ENCODE measurements at places on chromosomes 2 and 18.
A peak's percentile ranks its signal among the peaks of the same experiment; 100 is the strongest.

- no peak for DNase-seq
These were observed 74.9 kb upstream of the TFCP2L1 start for GRCh38 chr2:121359716-121360565.

GRCh38 chr2:11597538-11598225 lies 63.8 kb downstream of the GREB1 start:
- no peak for DNase-seq

GRCh38 chr2:134718817-134719814 lies at the start of gene TMEM163:
TSS of gene TMEM163 (minus strand) at chr2:134719000.
- peak; percentile 51 for DNase-seq

GRCh38 chr2:162175714-162176113 lies 23.7 kb upstream of the GCG start:
- no peak for DNase-seq

DNA sequence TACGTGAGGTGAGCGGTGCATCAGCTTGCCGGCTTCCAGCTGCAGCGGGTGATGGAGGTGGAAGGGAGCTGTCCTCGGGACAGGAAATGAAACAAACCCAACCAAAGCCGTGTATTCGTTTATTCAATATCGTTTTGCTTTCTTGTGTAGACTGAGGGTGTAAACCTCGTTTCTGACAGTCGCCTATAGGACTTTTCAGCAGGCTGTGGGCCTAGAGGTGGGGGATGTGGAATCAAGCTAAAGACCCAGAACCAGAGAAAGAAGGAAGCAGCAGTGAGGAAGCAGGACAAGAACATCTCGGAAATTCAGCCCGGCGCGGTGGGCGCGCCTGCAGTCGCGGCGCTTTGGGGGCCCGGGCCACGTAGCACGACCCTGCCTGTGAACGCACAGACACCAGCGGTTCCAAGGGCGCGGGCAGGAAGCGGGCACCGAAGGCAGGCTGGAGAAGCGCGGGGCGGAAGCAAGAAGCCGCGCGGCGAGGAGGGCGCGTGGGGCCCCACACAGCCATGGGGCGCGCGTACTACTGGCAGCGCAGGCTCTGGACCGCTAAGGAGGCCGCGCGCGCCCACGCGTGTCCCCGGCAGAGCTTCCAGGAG lies 755 bp upstream of the ATP9B start:
- DNase-seq, result no peak

DNA sequence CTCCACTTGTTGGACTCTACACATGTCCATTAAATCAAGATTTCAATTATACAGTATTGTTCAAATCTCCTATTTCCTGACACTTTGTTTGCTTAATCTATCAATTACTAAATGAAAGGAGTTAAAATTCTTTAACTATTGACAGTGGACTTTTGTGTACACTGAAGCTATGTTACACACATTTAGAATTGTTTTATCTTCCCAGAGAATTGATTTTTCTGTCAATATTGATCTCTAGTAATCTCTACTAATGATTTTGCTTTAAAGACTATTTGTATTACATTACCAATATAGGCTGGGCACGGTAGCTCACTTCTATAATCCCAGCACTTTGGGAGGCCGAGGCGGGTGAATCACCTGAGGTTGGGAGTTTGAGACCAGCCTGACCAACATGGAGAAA lies 215.7 kb downstream of the WDPCP start:
- DNase-seq, result no peak

DNA sequence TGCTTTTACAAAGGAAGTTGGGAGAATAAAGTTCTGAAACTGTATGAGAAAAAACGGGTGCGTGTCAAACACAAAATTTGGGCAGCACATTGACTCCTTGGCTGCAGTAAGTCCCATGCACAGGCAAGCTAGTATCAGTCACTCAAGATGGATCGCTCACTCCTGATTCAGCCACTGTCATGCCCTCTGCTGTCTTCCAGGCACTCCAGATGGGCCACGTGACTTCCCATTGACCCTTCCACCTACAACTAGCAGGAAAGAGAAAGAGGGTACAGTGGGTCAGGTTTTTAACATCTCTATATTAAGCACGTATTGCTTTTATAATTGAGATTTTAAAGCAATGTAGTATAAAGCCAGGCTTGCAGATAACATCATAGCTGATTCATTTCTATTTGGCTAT lies 8.6 kb downstream of the ARHGEF33 start:
- DNase-seq, result no peak

DNA sequence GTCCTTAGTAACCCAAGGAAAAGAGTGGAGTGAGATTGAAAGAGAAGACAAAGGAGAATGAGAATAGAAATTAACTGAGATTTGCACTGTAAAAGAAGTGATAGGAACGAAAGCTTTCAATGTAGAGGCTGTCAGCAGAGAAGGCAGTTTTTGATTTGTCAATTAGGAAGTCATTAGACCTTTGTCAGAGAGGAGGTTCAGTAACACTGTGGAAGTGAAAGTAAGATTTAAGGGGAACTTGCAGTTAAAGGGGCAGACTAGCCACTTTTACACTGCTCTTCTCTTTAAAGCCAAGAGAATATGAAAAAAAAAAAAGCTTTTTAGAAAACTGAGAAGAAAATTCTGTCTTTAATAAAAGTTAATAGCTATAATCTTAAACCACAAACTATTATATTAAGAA lies 11.5 kb upstream of the KYNU start:
- DNase-seq, result peak; percentile 53

DNA sequence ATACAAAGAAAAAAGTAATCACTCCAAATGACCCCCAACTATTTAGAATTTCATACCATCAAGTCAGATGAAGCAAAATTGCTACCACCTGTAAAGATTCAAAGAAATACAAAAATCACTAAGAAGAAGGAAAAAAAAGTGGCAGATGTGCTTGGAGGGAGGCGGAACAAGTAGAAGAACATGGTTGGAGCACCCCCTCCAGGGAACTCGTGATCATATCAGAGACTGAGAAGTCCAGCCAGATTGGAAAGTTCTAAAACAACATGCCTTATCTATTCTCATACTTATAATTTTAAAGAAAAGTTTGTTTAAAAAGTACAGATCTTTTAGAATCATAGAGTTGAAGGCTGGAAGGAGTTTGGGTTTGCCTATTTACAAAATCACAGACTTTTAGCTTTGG lies 113.4 kb upstream of the CYP26B1 start:
- DNase-seq, result no peak

DNA sequence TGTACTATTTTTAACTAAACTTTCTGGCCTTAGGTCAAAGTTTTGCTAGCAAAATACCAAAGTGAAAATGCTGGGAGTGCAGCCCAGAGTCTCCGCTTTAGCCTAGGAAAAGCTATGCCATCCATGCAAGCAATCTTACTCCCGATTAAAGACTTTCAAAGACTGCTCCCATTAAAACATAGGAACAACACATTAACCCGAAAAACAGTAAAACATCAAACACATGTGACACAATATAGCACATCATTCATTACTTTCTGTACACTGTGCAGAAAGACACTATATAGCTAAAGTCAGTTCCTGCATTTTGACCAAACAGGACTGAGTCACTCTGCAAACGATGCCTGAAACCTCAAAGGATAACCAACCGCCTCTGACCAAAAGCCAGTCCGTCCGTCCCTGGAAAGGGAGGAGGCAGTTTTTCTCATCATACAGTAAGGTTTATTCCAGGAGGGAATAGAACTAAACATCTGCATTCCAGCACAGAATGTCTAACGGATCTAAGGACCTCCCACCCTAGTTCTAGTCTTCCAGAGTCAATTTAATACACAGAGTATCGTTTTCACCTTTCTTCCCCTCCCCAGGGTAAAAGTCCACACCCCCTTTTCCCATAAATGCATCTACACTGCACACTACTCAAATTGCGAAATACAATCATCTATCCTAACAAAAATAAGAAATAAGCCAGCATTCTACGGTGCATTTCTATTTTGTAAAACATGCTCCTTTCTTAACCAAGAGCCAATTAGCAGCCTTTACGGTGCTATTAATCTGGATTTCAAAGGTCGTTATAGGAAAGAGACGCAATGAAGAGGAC lies 1.7 kb downstream of the ROCK2 start:
- peak; percentile 42 for DNase-seq

DNA sequence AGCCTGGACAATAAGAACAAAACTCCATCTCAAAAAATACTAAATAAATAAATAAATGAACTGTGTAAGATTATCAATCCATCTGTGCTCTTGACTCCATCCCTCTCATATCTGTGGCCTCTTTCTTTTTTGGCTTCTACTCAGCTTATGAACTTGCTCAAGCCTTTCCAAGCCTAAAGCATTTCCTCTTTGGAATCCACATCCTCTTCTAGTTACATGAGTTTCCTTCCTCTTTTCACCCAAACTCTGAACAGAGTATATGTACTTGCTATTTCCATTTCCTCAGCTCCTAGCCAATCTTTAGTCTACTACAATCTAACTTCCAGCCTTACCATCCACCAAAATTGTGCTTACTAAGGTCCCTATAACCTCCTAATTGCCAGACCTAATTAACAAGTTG lies 2.5 kb upstream of the DNAJC10 start:
- peak; percentile 81 for DNase-seq

- no peak for DNase-seq
These were observed 174.8 kb downstream of the ANKRD44 start for GRCh38 chr2:197135806-197136205.

GRCh38 chr2:26298638-26299393 lies 47.1 kb upstream of the SELENOI start:
- DNase-seq, result peak; percentile 12

- DNase-seq, result no peak
These were observed 520.0 kb upstream of the SALL3 start for GRCh38 chr18:78459668-78460067.

- peak; percentile 62 for DNase-seq
These were observed 54.8 kb downstream of the RAPGEF4 start for GRCh38 chr2:172790404-172790803.

DNA sequence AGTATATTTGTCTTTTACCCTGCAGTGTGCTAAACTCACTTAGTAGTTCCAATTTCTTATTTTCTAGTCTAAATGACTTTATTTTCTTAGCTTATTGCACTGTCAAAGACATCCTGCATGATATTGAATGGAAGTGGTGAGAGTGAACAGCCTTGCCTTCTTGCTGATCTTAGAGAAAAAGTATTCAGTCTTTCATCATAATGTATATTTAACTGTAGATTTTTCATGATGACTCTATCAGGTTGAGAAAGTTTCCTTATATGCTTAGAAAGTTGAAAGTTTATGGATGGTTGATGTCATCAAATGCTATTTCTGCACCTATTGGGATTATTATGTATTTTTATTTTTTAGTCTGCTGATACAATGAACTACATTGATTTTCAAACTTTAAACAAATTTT lies 21.3 kb upstream of the COL3A1 start:
- DNase-seq, result no peak

DNA sequence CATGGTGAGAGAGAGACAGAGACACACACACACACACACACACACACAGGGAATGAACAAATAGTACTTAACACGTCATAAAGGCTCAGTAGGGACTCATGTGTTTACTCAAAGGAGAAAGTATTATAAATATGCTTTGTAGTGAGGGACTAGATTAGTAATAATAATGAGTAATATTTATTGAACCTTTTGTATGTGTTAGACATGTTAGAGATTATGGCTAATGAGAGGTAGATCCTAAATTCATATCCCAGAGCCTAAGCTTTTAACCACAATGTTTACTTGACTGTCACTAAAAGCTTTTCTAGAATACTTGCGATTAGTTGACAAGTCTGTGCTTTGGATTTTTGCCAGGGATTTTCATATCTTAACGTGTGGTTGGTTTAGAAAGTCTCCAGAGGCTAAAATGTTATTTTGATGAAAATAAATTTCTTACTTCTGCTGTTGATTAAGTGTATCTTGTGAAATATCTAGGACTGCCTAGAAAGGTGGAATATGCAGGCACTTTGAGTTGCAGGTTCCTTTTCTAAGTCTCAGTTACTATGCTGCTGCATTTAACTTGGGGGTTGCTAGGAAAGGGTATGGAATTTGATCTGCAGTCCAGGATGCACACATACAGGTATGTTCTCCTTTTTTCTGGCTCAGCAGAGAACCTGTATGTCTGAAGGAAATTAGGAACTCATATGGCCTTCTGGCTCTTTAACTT lies 64.5 kb downstream of the UBR3 start:
- no peak for DNase-seq

DNA sequence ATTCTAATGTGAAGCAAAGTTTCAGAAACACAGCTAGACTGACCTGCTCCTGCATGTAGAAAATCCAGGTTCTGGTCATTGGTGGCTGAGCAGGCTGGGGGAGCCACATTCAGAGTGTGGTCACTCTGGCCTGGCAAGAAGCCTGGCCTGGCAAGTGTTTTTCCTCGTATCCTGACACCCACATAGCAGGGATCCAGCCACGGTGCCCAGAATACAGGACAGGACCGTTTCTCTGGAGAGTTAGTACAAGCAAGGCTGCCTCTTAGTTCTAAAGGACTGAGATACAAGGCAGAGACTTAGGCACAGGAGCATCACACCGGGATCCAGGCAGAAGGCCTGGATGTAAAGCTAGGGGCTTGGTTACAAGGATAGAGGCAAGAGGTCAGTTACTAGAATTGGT lies 4.8 kb upstream of the LAMA1 start:
- no peak for DNase-seq

- DNase-seq, result no peak
These were observed 4.1 kb downstream of the HS6ST1 start for GRCh38 chr2:128314348-128315121.

GRCh38 chr2:119249855-119250717 lies 26.5 kb downstream of the STEAP3 start:
- DNase-seq, result no peak

DNA sequence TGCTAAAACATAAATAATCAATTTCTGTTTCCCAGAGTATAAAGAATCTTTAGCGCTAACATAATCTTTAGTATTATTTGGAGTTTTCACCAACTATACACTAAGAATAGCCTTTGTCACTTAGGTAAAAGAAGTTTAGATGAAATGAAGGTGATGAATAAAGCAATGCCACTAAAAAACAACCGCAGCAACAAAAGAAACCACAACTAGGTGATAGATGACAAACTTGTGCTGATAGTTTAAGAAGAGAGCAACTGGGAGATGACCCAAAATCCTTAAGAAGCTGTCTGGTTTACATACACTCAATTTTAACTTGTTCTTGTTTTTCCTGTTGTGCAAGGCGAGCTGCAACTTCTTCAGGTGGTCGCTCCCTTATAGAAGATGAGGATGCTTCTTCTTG lies 24.8 kb downstream of the IMMT start:
- DNase-seq, result no peak

- no peak for DNase-seq
These were observed 247.6 kb downstream of the TNS1 start for GRCh38 chr2:217755027-217755745.

DNA sequence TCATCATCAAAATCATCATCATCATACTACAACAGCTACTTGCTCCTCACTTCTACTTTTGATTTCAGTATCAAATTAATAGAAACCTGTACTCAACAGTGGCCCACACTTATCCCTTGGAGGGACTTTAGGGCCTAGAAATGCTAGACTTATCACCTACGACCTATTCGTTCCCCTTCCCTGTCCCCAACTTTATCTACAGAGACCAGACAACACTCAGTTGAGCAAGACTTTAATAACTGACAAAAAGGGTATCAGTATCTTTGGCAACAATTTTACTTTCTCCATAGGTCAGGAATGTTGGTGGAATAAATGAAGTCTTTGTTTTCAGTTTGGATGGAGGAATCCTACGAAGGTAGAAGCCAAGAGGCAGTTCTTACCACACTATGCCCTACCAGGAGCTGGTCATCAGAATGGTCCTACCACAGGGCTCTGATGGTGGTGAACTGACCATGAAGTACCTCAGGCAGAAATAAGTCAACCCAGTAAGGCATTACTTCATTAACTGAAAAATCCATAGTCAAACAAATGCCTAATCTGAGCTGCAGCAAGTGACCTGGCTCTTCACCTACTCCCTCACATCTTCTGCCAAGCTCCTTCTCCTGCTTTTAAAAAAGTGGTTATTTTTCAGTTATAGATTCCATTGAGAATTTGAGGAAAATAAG lies 26.6 kb downstream of the MBD2 start:
- DNase-seq, result no peak

- DNase-seq, result no peak
These were observed 118.3 kb upstream of the NDUFV2 start for GRCh38 chr18:8984131-8984721.

All from KBM-7 (cell line).